Epithelial cell of proximal tubule (primary cell): ENCODE measurements at places on chromosomes 1 and 21.

DNA sequence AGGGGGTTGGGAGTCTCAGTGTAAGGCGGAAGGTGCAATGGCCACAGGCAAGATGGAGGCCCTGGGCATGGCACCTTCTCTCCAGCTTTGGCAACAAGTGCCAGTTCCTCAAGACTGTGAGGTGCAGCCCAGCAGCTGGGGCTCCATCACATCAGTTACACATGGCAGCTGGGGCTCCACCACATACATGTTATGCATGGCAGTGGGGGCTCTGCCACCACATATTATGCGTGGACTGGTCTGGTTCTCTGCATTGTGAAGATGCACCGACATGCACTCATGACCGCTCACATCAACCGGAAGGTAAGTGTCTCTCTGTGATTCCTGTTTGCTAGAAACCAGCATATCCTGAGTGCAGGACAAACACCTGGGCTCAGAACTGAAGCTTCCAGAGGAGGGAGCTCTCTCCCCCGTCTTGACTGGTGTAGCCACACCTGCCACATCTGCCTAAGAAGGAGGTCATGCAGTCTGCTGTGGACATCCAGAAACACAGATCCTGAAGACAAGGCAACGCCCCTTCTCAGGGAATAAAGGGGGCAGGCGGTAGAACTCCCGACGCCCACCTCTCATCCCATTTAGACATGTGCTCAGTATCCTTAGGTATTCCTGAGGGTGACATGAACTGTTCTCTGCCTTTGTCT lies 104.1 kb upstream of the TMPRSS2 start:
- DNase-seq = no peak

DNA sequence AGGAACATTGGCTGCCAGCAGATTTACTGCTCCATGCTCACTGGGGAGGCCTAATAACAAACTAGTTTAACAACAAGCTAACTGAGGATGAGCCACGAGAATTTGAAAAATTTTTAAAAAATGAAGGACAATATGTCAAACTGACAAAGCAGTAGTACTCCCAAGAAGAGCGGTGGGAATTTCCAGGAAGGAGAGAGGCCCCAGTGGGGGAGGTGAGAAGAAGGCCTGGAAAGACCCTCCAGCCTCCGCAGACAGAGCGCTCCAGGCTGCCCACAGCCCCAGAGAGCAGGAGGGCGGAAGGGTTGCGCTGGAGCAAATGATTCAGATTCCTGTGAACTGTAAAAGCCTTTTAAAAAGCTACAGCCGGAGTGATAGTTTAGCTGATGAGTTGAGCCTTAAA lies 78.5 kb downstream of the SIPA1L2 start:
- no peak for DNase-seq

GRCh38 chr1:31238612-31238985 lies 1.1 kb downstream of the NKAIN1 start:
- DNase-seq = no peak

DNA sequence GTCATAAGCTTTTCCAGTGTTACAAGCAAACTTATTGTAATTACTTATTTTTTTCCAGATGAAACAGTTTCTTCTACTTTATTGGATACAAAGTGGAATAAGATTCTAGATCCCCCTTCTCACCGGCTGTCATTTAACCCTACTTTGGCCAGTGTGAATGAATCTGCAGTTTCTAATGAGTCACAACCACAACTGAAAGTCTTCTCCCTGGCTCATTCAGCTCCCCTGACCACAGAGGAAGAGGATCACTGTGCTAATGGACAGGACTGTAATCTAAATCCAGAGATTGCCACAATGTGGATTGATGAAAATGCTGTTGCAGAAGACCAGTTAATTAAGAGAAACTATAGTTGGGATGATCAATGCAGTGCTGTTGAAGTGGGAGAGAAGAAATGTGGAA lies 95.5 kb downstream of the ZFYVE9 start:
- DNase-seq = peak; percentile 13

- peak; percentile 71 for DNase-seq
Observed at GRCh38 chr1:56710646-56711045, 65.5 kb downstream of the PRKAA2 start.

DNA sequence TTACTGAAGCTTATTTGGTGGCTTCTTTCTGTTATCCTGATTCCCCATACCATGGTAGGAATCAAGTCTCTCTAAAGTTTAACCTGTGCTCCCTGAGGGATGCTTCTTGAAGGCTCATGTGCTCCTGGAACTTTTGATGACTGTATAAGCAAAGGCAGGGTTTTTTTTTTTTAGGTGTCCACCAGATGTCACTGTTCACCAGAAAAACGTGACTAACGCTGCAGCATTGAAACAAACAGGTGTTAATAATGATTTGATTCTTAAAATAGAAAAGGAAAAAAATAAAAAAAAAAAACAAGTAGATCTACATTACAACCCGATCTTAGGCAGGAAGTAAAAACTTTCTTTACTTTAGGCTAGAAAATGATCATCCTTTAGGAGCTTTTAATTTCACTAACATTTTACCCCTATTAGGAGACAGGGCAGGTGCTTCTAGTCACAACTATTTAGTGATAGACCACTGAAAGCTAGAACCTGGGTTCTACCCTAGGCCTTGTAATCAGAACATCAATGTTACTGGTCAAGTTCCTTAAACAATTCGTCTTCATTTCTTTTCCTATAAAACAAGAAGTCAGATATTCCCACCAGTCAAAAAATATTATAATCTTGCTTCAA lies 223.0 kb downstream of the PLA2G4A start:
- peak; percentile 16 for DNase-seq

- no peak for DNase-seq
Observed at GRCh38 chr1:91120936-91121335, 99.1 kb upstream of the ZNF644 start.

DNA sequence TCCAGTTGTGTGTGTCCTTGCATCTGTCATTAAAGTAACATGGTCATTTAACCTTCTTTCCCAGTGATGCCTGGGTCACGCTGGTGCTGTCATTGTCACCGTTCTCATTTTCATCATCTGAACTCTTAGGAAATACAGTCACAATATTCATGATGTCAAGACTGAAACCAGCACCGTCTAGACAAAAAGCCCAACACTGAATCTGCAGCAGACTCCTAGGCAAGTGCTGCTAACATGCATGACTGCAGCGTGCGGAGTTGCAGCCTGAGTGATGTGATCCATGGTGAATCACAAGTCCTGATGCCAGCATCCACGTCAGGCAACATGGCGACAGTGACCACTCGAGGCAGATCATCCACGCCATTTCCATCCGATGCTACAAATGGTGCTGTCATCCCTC lies 37.6 kb downstream of the MRPL37 start:
- DNase-seq = no peak

- no peak for DNase-seq
Observed at GRCh38 chr1:168623003-168623828, 46.8 kb downstream of the XCL1 start.

- no peak for DNase-seq
Observed at GRCh38 chr21:35995522-35996088, 64.7 kb downstream of the SETD4 start.

- DNase-seq = no peak
Observed at GRCh38 chr1:5975133-5975880, 16.9 kb downstream of the NPHP4 start.

DNA sequence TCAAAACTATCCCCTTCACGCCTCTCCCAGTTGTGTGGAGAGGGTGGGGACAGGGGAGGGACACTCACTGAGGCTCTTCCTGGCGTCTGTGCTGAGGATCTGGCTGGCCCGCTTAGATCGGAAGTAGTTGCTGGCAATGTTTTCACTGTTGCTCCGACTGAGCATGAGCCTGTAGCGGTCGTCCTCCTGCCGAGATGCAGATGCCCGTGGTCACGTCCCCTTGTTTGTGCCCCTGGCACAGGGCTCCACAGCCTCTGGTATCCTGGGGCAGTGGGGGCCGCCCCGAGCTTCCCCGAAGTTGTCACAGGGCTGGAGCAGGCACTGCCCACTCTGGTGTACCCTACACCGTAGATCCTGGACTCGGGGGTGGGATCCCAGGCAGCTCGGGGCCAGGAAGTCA lies 5.0 kb upstream of the DDOST start:
- DNase-seq = no peak

DNA sequence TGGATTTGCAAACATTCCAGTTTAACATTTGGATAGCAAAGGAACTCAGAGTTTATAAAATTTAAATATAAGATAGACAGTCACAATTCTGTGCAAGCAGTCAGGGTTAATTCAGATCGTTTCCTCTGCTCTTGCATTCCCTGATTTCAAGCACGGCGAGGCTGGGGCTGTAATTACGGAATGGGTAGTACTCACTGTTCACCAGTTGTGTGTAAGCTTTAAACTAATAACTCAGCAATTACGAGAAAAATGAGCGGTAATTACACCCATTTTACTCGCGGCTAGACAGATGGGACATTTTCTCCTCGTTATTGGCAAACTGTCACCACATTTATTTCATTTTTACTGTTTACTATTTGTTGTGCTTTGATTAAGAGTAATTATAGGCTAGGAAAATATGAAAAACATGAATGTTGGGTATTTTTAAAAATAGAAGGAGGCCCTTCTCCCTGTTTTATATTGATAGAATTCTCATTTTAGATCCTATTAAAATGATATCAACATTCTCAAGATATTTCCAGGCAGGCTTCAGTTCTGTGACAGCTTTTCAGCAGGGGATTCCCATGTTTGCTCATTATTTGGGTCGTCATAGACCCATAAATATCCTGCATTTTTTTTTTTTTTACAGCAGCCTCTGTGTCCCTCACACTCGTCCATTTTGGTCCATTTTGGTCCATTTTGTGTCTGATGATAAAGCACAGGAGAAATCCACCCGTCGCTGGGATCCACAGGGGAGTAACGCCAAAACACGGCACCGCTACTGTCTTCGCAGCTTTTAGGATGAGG lies 208.3 kb downstream of the DSCAM start:
- no peak for DNase-seq

DNA sequence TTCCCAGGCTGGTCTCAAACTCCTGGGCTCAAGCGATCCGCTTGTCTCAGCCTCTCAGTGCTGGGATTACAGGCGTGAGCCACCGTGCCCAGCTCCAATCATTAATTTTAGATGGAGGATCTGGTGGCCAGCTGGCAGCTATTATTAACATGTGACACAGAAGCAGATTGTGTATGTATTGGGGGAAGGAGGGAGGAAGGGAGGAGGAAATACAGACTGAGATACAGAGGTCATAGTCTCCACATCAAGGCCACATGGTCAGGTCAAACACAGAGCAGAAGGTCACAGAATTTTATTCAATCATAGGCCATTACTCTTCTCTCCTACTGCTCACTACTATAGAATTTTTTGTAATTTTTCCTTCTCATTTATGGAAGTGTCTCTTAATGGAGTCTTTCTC lies 57.9 kb upstream of the ADORA3 start:
- DNase-seq = no peak
